ENCODE measurements at places on chromosomes 13 and 19.

- no peak for DNase-seq
Measured at GRCh38 chr13:20407759-20408158, 117.9 kb downstream of the CRYL1 start.

DNA sequence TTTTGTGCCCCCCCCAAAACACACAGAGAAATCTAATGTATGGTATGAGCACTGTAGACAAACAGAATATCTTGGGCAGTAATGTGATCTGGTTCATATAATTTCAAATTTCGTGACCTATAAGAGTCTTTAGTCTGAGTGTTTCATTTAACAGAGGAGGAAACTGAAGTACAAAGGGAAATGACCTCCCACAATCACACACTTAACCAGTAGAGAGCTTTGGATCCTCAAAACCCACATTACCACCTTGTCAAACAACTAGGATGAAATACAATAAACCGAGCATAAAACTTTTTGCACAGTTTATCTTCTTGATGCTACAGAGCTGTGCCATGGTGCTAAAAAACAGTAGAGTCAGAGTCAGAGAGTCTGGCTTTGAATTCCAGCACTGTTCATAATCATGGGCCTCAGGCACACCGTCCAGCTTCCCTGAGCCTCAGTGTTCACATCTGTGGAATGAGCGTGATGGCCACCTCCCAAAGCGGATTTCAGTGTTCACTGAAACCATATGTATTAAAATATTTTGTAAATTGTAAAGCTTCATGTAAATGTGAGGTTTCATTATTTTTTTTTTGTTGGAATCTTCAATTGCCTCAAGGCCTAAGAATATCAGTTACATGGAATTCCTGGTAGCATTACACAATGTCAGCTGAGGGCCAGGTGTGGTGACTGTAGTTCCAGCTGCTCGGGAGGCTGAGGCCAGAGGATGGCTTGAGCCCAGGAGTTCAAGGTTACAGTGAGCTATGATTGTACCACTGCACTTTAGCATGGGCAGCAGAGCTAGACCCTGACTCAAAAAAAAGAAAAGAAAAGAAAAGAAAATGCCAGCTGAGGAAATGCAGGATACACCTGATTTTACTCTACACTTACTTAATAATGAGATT, 126.4 kb upstream of the FRY start:
- no peak for DNase-seq

- no peak for DNase-seq
Measured at GRCh38 chr19:11699931-11700794, 38.6 kb downstream of the ZNF823 start.

DNA sequence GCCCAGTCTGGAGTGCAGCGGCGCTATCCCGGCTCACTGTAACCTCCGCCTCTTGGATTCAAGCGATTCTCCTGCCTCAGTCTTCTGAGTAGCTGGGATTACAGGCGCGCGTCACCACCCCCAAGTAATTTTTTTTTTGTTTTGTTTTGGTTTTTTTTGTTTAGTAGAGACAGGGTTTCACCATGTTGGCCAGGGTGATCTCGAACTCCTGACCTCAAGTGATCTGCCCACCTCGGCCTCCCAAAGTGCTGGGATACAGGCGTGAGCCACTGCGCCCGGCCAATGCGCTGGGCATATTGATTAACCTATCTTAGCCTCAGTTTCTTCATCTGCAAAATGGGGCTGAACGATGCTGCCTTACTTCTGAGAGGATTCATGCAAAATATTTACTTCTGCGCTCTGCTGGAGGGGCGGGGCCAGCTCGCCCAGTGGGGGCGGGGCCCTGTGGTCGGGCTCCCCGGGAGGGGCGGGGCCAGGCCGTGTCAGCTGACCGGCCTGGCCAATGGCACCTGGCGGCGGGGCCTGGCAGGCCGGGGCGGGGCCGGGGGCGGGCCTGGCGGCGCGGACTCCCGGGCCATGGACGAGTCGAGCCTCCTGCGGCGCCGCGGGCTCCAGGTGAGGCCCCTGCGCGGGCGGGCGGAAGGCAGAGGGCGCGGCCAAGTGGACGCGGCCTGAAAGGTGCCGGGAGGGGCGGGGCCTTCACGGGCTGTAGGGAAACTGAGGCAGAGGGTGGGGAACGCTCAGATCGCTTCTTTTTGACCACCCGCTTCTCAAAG, at the start of gene MAST3:
TSS of gene MAST3 (plus strand) at position 562 of the 776 bp plus-strand sequence. CDS start at position 577, 15 bp downstream.
- DNase-seq: peak; percentile 71

GRCh38 chr13:73300718-73301425, 242.1 kb downstream of the KLF5 start:
- DNase-seq: no peak

- no peak for DNase-seq
Measured at GRCh38 chr13:25966086-25966485, 85.7 kb downstream of the SHISA2 start.

DNA sequence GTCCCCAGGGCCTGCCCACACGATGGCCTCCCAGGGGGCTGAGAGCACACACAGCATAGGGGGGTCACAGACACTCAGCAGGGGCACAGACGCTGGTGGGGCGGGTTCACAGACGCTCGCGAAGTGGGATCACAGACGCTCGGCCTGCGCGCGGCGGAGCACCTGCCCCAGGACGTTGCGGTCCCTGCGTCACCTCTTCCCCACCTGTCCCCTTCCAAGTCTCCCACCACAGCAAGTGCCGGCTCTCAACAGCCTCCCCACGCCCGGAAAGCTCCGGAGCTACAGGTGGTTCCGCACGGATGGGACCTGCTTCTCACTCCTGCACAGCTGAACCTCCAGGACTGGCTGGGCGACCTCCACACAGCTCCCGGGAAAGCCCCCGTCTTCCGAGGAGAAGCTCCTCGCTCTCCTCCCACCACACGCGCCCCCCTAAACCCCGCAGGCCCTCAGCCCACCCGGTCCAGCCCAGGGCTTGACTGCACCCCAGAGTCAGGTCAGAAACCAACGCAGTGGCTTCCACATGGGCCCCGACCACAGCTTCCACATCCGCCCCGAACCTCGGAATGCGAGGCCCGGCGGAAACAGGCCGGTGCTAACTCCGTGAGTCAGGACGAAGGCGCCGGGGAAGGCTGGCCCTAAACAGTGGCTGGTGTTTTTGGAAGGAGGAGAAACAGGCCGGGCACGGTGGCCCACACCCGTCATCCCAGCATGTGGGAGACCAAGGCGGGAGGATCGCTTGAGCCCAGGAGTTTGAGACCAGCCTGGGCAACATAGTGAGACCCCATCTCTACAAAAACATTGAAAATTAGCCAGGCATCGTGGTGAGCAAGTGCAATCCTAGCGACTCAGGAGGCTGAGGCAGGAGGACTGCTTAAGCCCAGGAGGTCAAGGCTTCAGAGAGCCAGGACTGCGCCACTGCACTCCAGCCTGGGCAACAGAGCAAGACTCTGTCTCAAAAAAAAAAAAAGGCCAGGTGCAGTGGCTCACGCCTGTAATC, 16.5 kb downstream of the BTBD2 start:
- no peak for DNase-seq

DNA sequence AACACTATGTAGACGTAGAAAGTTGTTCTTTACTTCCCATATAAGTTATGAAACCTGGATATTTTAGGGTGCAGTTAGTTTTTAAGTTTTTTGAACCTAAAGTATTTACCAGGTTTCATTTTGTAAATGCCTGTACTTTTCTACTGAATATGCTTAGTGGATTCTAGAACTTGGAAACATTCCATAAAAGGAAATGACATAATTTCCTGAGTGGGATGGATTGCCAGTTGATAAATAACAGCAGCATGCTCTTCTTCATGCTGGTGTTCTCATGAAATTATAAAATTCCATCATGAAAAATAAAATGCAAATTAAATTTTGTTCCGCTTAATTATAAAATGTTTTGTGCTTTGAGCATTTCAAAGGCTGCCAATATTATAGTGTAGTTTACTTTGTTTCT, 362.2 kb upstream of the PCDH20 start:
- no peak for DNase-seq
